T-helper 1 cell (primary cell): ENCODE measurements at places on chromosomes 7 and 10.

DNA sequence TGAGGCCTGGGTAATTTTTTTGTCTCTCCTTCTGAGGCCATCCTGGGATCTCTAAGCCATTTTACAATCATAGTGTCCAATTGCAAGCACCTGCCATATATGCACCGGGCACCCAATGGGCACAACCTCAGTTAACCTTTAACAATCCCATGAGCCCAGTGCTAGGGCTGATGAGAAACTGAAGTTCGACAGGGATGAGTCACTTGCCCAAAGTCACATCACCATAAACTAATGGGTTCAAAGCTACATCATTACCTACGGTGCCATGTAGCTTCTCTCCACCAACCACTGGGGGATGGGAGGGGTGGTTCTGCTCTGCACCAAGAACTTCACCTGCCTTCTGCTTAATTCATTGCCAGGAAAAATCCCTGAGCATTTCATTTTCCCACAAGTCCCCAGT is 95.8 kb upstream of the ZNF716 start:
- no peak for DNase-seq

DNA sequence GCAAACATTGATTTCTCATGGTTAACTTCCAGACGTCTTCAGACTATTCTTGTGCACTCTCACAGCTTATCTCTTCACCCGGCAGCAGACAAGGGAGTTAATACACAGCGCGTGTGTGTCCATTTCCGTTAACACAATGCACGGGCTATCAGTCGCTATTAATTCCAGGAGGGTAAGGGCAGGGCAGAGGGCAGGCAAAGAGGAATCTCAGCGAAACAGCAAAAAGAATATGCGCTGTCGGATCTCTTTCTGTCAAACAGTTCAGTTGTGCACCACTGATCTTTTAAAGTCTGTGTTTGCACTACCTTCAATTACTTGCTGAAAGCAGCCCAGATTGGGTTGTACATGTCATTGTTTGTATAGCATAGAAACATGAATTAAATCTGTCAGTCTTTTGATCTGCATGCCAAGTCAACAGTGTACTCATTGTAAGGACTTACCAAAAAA is 41.1 kb upstream of the CABCOCO1 start:
- DNase-seq: no peak

DNA sequence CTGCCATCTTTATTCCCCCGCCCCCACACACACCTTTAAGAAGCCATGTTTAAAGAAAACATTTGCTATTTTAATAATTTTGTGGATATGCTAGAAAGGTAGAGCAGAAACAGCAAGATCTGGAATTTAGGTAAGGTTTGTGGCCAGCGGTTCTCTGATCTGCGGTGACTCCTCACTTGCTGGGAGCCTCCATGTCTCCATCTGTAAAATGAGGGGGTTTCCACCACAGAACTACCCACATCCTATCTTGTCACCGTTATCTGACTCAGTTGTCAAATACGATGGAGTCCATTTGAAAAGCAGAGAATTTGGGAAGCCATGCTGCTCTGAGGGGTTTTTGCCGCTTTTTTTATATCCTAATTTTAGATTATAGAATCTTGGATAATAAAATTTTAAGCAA is 23.3 kb downstream of the MACC1 start:
- DNase-seq: no peak

DNA sequence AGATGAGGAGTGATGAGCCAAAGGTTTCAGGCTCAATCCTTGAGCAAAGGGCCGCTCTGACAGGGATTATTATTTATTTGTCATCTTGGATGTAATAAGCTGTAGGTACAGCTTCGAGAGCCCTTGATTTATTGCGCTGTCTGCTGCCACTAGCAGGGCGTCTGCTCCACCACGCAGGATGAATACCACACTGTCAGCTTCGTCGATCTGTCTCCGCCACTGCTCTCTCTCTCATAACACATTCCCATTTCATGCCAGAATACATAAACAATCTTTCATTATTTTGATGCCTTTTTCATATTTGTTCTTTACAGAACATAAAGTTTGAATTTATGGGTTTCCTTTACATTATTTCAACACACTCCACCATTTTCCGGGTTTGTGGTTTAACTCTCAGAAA is 276.6 kb downstream of the LRMDA start:
- DNase-seq: no peak

DNA sequence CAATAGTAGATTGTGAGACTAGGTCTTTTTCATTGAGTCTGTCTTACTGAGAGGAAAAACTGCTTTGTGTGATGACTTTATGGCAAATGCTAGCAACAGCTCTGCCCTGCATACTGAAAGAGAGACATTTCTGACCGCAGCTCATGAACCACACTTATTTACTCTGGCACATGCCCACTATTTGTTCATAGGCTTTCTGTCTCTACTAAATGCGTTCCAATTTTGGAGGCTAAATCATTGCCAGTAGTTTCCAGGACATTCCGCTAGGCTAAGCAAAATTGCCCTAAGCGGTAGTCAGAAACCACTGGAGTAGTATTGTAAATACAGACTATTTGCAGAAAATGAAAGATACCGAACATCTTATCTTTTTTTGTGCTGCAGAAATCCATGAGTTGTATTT is 55.6 kb upstream of the DLX6 start:
- no peak for DNase-seq

DNA sequence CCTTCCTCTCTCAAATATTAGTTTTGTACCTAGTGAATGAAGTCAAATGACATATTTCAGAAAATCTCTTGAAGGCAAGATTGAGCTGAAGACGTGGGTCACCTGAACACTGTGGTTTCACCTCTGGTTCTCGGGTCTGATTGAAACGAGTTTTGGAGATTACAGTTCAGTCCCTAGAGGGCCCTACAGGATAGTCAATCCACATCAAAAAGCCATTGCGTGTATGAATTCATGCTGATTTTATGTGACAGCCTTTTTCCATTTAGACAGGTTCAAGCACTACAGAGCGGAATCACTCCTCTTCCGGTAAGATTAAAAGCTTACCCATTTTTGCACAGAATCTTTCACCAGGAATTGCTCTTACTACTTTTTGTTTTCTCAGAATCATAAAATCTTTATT is 62.2 kb downstream of the VIM start:
- no peak for DNase-seq

DNA sequence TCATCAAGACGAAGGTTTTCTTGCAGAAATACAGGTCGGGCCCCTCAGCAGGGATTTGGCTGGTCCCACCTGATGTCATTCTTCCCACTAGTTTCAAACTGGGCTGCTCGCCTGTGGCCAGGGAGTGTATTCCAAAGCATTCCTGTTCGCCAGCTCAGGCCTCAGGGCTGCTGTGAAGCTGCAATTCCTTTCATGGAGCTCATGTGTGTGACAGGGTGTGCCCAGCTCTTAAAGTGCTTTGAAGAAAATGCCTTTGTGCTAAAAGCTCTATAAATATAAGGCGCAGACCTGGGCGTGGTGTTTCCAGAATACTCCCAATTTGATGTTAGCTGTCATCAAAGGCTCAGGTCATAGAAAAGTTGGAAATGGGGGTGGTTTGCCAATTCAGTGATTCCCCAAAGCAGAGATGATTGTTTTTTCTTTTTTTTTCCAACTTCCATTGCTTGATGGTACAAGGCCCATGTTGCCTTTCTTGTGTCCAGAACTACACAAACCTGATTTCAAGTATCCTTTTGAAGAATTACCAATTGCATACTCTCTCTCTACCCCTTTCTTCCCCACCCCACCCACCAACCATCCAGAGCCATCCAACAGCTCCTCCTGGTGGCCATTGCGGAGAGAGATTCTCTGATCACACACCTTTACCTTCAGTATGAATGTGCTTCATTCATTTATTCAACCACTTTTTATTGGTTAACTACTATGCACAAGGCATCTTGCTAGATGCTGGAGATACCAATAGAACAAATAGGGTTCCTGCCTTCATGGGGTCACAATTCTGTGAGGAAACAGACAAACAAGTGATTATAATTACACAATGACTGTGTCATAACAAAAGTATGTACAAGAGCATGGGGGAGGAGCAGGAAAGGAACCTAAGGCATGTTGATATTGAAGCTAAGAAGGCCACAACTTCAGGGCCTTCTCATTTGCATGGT is 297.3 kb upstream of the LYZL1 start:
- no peak for DNase-seq

DNA sequence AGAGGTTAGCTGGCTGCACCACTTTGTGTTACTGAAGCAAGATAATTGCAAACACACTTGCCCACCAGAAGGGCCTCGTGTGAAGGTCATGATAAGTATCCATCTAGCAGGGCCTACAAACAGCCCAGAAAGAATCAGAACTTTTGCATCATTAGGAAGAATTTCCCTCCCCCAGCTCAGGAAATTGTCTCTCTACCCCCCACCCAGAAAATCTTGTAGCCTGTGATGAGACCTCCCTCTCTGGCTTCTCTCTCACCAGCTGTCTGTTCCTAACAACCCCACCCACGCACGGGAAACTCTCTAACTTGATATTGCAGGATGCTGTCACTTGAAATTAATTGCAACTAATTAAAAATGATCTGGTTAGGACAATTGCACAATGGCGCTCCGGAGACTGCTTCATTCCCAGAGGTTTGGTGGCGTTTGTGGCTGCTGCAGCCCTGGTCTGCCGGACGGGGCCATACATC is 34.5 kb downstream of the ZNF503 start:
- DNase-seq: no peak

DNA sequence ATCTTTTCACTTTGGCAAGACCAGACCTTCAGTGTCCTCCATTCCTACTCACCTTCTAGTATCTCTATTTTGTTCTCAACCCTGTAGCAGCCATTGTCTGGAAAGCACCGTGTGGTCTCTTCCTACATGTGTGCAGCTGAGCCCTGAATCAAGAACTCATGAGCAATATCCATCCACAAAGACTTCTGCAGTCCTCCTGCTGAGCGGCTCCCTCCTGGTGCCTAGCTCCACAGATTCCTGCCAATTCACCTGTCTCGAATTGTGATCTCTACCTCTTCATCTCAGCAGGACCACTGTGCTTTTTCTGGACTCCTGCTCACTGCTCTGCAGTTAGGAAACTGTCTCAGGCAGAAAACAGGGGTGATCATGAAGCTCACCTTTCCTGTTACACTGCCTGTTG is 118.8 kb downstream of the RELN start:
- no peak for DNase-seq

- no peak for DNase-seq
Observed at GRCh38 chr10:27550823-27551222, 46.7 kb downstream of the RAB18 start.

DNA sequence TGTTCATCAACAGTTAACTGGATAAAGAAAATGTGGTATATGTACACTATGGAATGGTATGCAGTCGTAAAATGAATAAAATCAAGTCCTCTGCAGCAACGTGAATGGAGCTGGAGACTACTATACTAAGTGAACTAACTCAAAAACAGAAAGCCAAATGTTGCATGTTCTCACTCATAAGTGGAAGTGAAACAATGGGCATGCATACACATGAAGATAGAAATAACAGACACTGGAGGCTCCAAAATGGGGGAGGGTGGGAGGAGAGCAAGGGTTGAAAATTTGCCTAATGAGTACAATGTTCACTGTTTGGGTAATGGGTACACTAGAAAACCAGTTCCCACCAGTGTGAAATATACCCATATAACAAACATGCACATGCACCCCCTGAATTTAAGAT is 179.5 kb downstream of the ZWINT start:
- no peak for DNase-seq

DNA sequence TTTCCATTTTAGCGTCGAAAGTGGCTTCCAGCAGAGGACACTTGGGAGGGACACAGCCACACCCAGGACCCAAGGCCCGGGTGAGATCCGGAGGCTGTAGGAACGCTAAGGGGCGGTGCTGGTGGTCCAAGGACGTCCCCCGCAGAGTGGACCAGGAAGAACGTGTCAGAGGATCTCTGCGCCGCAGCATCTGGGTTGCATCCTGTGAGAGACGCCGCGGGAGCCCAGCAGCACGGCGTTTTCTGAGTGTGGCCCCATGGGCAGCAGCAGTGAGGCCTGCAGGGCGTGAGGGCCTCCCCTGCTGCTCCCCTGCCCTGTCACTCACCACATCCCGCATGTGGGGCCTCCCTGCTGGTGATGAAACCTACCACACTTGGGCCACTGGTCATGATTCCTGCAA is 40.5 kb upstream of the BNIP3 start:
- no peak for DNase-seq

GRCh38 chr7:101527844-101528667 is 101.0 kb downstream of the MYL10 start:
- no peak for DNase-seq

DNA sequence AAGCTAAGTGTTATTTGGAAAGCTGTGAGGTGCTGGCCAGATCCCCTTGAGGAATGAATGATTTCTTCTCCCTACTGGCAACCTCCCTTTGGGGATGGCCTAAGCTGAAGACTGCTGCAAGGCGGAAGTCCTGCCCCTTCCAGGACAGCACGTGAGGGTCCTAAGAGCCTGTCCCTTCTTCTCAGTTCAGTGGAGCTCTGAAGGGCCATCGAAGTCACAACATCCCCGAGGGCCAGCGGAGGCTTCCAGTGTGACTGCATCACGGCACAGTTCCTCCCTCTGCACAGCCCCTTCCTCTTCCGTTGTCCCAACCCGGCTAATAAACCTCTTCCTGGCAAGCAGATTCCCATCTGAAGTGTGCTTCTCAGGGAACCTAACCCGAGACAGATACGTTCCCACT is 43.7 kb downstream of the RNF32 start:
- no peak for DNase-seq
